ENCODE measurements at places on chromosomes 2 and 18. TPM values are rescaled to one million over a fixed set of nuclear protein-coding genes. Genes with fewer than 3 reads are reported as not detected.
A peak's percentile ranks its signal among the peaks of the same experiment; 100 is the strongest.

GRCh38 chr2:22282916-22283315 is 1102.1 kb upstream of the KLHL29 start:
- no peak for DNase-seq

GRCh38 chr18:50313031-50313607 is 25.6 kb upstream of the CXXC1 start:
- DNase-seq: no peak

DNA sequence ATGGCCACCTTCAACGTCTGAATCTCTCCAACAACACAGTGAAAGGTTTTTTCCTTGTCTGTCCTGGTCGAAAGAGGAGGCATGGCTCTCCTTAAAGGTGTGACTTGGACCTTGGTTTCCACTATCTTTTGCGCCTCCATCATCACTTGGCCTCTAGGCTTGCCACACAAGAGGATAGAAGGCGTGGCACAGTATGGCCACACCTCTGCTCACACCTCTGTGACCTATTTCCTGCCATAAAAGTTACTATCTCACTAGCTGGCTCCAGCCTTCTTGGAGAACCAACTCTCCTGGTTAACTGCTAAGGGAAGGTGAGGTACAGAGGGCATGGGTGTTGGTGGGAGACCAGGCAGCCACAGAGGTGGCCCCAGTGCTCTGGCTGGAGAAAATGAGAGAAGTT is 165.9 kb downstream of the UXS1 start:
- no peak for DNase-seq

- no peak for DNase-seq
Observed at GRCh38 chr2:45904267-45904945, 252.9 kb downstream of the PRKCE start.

GRCh38 chr2:120396861-120397811 is 51.2 kb downstream of the INHBB start:
- peak; percentile 41 for DNase-seq

DNA sequence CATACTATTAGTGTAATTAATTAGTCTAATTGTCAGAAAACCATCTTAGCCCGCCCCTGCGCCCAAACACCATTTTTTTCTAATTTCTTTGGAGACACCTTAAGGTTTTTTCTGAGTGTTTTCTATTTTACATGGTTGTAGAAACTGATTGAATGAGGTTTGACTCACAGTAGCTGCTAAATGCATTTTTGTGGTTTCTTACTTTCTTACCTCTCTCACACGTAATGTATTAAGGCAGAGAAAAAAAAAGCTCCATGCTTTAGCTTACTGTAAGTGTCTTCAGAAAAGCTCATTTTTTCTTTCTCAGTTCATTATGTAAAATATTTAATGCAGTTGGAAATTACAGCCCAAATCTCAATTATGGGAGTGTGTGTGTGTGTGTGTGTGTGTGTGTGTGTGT is 548.5 kb upstream of the LRRTM4 start:
- no peak for DNase-seq

DNA sequence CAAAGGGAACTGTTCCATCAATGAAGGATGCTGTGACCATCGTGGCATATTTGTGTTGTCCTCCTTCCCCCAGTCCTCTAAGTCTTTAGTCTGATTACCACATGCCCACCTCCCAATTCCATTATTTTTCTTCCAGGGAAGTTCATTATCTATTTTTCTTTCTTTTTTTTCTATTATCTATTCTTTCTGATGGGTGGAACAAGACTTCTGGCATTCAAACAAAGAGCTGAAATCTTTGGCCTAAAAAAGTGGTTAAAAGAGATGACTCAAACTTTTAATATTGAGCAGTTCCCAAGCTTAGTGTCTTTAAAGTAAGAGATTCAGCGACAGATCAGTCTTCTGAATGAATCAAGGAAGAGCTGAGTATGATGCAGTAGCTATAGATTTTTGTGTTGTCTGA is 66.6 kb downstream of the DIS3L2 start:
- DNase-seq: no peak

GRCh38 chr18:57188851-57189557 is 42.1 kb downstream of the BOD1L2 start:
- DNase-seq: no peak

- DNase-seq: no peak
Observed at GRCh38 chr2:149031396-149031795, 7.1 kb upstream of the LYPD6B start.

DNA sequence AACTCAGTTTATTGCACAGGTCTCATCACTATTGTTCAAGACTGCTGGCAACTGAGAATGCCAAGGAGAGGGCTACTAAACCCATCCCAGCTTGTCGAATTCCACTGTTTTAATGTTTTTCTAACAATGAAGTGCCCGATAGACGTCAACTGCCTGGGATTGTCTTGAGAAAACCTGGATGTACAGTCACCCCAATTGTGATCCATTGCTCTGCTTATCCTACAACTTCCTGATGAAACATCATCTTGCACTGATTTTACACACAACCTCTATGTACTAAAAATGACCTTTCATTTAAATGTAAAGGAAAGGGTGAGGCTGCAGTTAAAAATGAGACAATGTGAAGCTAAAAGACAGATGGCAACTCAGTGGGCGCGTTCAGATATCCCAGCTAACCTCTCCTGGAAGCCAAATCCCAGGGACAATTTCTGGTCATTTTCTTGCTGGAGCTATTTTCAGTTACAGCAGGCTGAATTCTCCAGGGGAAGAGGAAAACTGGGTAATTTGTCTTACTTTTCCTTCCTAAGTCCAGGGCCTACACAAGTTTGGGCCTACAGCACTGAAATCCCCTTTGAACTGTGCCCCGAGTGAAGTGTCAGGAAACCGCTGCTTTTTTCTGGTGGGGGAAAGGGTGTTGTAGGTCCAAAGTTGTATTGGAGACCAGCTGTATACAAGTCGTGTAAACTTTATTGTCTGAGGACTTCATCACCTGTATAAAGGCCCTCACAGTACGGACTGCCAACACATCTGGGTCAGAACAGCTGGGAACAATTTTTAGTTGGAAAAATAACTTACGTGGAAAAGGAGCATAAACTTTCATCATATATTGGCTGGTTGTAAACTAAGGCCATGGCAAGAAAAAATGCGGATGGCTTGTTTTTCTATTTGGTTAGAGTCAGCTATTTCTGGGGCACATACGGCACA is 68.9 kb upstream of the LTBP1 start:
- no peak for DNase-seq

The NTSR2 gene
- total RNA-seq: not detected

The SUMO1 gene
- total RNA-seq: 73.4 TPM

The RGPD4 gene
- not detected for total RNA-seq

The DSC3 gene
- 0.83 TPM for total RNA-seq

The TANK gene
- total RNA-seq: 89.1 TPM

The SPATA3 gene
- not detected for total RNA-seq

The IGFBP2 gene
- total RNA-seq: 48.5 TPM
